ENCODE measurements at places on chromosomes 11 and 22.

- no peak for DNase-seq
Measured at GRCh38 chr11:131602431-131602830, 232.0 kb downstream of the NTM start.

GRCh38 chr11:131099013-131099412 is 182.7 kb upstream of the SNX19 start:
- DNase-seq, result no peak

GRCh38 chr11:44264438-44264749 is 45.5 kb downstream of the ALX4 start:
- DNase-seq, result no peak

DNA sequence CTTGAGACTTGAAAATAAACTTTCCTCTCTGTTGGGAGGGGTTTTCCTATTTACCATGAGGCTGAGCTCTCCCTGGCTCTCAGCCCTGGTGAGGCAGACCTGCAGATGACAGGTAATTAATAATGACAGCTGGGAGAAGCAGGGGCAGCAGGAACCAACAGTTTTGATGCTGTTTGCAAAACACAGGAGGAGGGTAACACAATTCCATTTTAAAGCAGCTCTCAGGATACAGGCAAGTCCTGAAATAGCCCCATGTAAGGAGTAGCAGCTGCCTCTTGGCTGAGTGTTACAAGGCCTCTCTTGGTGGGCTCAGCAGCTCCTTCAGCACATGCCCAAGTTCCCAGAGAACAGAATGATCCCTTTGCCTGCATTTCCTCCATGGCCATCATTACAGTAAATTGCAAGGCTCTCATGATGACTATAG is 13.3 kb downstream of the PARVA start:
- DNase-seq, result no peak

DNA sequence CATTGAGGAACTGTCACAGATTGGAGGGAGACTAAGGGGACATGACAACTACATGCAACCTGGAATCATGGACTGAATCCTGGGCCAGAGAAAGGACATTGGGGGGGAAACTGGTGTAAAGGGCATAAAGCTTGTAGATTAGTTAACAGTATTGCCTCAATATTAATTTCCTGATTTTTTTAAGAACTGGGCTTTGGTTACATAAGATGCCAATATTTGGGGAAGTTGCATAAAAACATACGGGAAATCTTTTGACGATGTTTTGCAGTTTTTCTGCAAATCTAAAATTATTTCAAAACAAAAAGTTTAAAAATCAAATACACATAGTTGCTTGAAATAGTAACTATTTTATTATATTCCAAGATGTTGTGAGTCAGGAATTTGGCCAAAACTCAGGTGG is 2.9 kb upstream of the FOLR3 start:
- DNase-seq, result no peak

DNA sequence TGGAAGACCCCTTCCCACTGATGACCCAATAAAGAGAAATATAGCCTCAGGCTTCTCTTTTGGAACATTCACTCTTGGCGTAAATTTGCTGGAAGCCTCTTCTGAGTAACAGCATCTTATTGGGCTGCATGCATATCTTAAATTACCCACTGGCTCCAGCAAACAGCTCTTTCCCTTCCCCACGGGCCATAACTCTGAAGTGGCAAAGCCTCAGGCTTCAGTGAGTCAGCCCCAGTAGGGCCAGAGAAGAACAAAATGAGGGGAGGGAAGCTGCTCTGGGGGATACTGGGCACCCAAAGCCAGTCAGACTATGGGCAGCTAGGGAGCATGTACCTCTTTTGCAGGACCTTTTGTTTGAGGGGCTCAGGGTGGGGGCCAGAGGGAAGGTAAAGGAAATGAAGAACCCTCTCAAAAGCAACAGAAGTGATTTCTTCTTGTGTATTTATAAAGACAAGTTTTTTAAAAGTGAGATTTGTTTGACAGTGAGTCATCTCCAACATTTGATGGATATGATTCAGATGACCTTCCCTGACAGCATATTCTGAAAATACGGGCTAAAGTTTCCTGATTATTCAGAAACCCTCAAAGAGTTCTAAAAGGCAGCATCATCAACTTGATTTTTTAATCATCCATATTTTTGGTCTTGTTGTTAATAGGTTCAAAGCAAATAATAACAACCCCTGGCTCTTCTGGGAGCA is 203.4 kb downstream of the KIF18A start:
- no peak for DNase-seq

GRCh38 chr11:125924384-125925007 is 20.2 kb downstream of the DDX25 start:
- no peak for DNase-seq

- no peak for DNase-seq
Measured at GRCh38 chr11:85391141-85391540, 236.0 kb downstream of the DLG2 start.

DNA sequence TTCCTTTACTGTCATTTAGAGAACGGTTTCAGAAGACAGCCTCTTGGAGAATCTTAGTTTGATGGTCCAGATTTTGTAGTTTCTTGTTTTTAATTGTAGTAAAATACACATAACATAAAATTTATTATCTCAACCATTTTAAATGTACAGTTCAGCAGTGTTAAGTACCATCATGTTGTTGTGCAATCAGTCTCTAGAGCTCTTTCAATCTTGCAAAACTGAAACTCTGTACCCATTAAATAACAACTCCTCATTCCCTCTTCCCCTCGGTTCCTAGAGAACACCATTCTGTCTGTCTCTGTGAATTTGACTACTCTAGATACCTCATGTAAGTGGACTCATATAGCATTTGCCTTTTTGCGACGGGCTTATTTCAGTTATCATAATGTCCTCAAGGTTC is 69.8 kb downstream of the GRIK4 start:
- no peak for DNase-seq

GRCh38 chr11:103619480-103619879 is 417.0 kb upstream of the DDI1 start:
- DNase-seq, result no peak

DNA sequence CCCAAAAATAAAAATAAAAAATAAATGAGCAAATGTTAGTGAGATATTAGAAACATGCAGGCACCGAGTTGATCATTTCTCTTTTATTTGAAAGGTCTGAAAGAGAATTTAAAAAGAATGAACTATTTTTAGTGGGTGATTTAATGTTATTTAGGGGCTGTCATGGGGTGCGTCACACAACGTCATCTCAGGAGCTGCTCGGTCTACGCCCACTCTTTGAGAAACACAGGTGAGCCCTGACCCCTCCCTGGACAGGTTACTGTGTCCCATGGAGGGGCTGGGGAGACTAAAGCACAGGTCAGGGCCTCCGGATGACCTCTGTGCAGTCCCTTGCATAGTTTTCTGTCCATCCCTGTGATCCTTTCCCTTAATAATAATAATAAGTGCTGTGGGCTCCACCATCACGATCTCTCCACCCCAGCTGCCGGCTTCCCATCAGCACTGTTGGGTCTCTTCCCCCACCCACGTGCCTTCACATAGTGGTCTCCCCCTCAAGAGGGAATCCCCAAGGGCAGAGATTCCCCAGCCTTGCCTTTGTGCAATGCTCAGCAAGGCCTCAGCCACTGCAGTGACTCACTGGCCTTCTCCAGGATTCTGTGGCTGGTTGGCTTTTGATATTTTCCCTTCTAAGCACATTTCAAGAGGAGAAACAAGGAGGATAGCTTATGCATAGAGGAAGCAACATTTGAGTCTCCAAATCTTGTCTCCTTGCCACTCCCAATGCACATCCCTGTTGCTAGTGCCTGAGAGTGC is 159.9 kb downstream of the TTC17 start:
- peak; percentile 4 for DNase-seq

DNA sequence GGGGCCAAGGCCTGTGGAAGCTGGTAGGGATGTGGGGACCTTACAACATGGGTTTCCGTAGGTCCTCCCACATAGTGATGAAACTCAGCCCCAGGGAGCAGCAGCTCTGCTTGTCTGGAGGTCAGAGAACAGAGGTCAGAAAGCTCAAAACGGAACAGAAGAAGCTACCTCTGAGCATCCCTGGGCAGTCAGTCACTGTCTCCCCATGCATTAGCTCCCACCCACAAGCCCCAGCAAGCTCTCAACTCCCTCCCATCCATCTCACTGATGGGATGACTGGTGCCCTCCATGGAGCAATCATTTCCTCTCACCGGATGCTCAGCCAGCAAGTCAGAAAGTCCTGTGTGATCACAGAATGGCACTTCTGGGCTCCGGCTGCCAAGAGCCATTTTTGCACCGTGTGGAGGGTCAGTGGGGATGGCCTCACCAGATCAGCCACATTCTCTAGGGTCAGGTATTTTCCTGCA is 1.9 kb downstream of the TPP1 start:
- DNase-seq, result no peak

- DNase-seq, result no peak
Measured at GRCh38 chr11:18599739-18600230, at the start of gene MISFA. TSS of gene MISFA (plus strand) at chr11:18599789. CDS start at chr11:18599929, 140 bp downstream.

GRCh38 chr11:13278609-13279486 is 1.3 kb downstream of the BMAL1 start:
- DNase-seq, result no peak
